ENCODE measurements at places on chromosomes 6 and 20.

DNA sequence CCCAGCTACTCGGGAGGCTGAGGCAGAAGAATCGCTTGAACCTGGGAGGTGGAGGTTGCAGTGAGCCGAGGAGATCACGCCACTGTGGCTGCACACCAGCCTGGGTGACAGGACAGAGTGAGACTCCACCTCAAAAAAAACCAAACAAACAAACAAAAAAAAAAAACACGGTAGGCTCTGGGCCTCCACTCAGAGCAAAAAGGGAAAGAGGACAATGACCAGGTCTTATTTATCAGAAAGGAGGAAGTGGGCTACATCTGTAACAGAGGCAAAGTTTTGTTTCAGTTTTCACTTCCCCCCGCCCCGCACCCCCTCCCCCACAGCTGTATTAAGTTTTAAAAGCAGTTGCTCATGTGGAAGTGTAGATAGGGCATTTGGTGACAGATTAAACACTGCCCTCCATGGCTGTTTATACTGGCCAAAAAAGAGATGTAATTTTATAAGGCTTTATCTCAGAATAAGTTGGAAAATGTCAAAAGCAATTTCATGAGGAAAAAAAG is 114.6 kb downstream of the RCAN2 start:
- DNase-seq = no peak

- DNase-seq = no peak
Observed at GRCh38 chr20:63454731-63455567, 17.5 kb downstream of the KCNQ2 start.

- no peak for DNase-seq
Observed at GRCh38 chr6:106789428-106790148, 160.2 kb downstream of the QRSL1 start.

- no peak for DNase-seq
Observed at GRCh38 chr6:4102687-4103244, 23.8 kb upstream of the FAM217A start.

DNA sequence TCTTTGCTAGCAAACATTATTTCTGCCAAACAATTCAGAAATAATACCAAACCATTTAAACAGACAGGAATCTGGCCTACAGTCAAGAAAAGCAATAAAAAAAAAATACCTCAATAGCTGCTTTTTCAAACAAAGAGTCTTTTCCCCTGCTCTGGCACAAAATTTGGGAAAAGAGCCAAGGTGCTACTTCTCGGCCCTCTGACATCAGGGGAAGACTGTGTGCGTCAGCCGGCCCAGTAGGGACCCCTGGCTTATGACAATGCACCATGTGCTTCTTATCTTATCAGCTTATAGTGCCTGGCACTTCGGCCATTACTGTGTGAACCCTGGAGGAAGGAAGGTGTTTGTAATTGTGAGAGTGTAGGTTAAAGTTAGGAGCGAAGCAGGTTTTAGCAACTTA is 89.4 kb downstream of the PDE10A start:
- DNase-seq = no peak

GRCh38 chr6:109672175-109672574 is 18.8 kb downstream of the AK9 start:
- DNase-seq = no peak

DNA sequence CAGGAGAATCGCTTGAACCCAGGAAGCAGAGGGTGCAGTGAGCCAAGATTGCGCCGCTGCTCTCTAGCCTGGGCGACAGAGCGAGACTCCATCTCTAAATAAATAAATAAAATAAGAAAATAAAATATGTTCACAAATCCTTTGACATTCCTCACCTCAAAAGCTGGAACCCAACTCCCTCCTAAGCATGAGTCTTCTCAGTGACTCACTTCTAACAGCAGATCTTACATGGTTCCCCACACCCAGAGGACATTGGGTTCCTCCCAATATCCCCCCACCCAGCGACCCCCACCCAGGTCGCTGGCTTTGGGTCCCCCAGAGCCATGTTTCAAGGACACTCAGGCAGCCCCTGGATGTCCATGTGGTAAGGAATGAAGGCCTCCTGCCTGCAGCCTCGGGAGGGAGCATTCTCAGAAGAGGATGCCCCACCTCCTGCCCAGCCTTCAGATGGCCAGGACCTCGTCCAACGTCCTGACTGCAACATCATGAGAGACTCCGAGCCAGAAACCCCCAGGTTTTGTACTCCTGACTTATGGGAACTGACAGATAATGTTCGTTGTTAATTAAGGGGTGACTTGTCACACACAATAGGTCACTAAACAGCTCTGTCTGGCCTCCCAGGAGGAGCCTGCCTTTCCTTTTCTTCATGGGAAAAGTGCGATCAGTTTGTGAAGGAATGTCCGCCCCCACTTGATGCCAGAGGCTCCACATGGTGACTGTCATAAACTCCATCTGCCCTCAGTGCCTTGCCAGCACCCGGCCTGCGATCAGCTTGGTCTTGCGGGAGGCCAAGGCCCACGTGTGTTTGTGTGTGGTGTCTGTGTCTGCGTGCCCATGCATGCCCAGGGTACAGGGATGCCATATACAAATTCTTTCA is 10.1 kb upstream of the GMEB2 start:
- DNase-seq = no peak

DNA sequence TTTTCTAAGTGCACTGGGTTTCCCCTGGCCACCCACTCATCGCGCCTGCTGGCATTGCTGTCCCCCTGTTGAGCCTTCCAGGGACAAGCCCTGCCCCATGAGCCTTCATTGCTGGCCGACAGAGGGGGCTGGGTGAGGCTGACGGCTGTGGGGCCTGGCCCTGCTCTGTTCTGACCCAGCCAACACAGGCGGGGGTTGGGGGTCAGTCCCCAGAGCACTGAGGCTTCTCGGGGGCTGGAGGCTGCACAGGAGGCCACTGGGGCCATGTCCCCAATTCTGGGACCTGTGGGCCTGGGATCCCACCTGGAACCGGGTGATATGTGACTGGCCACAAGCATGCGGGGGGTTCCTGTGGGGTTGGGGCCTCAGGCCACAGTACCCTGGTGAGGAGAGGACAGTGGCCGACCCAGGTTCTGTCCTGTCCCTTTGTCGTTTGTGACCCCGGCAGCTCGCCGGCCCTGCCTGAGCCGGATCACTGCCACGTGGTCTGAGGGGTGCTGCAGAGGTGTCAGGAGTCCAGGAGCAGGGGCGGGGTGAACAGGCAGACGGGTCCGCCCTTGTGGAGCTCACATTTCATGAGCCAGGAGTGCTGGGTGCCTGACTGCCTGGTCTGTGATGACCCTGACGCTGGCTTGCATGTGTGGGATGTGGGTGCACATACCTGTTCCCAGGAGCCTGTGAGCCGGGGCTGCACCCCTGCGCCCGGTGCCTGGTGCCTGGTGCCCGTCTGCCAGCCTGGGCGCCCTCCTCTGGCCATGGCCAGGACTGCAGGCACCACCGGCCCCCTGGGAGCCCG is 2.1 kb upstream of the COL20A1 start:
- DNase-seq = no peak

GRCh38 chr6:127515234-127515793 is 3.8 kb downstream of the MTCL3 start:
- DNase-seq = no peak

DNA sequence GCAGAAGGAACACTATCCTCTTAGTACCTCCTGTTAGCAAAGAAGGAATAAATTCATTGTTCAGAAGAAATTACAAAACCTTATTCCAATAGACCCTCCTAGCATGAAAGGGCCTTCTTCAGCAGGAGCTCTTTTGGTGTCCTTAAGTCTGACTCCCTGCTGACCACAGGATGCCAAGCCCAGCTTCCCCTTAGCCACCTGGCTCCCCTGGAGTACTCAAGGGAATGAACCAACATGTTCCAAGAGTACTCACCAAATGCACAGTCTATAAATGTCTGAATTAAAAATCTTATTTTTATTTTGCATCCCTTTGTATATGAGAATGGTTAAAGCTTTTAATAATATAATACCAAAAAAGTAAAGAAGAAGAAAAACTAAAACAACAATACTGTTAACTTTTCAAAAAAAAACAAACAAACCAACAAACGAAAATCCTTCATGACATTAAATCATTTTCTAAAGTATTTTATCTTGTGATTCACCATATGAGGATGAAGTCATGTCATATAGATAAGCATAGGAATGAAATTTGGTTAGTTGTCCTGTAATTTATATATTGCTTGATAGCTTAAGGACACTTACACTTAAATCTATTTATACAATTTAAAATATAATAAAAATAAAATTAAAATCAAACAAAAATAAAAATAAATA is 1355.1 kb downstream of the HACE1 start:
- no peak for DNase-seq

DNA sequence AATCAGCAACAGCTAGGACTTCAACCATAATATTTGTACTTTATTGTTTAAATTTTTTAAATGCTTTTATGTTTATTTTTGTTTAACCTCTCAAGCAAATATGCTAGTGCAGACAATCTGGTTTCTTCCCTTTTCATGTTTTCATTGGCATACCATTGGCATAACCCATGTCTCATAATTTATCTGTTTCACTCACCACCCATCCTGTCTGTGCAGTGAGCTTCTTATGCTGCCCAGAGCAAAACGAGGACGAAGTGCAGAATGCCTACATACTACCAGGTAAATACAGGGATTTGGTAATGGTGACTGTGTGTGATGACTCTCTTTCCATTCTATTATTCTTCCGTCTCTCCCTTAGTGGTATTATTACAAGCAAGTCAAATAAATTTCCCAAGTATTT is 361.4 kb upstream of the KCNQ5 start:
- no peak for DNase-seq

DNA sequence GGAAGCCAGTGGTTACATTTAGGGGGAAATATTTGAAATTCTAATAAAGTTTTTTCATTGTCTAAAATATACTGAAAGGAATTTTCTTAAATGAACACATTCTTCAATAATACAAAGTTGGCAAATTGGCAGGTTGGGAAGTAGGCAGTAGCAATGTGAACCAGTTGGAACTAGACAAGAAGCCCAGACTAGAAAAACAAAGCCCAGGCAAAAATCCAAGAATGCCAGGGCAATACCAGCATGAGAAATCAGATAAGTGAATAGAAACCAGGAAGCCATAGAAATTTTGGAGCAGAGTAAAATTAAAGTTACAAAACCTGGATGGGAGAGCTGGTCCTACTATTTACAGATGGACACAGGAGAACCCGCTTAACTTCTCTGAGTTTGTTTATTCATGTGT is 52.2 kb downstream of the TPBG start:
- no peak for DNase-seq

GRCh38 chr20:22629927-22630326 is 45.6 kb upstream of the FOXA2 start:
- no peak for DNase-seq

All from stimulated activated CD4-positive, alpha-beta T cell treated with anti-CD3 and anti-CD28 coated beads, TNF-alpha, amount 100 ng/mL, for 1 hour (primary cell).